ENCODE measurements at places on chromosomes 2 and 18.

DNA sequence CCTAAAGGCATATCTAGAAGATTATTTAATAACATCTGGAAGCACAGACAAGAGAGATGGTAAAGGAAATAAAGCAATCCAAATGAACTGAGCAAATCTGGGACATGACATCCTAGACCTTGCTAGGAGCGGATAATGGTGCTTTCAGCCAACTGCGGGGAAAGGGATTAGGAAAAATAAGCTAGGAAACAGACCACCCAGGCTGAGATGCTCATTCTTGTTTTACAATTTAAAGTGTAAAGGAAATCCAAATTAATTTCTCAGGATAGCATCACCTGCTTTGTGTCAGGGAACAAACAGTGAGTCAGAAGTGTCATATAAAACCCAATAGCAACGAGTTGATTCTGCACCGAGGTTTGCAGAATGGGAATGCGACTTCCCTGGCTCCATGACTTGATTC, 112.5 kb upstream of the CXCR4 start:
- no peak overlapping the region for H3K4me3 ChIP-seq
- H3K27me3 ChIP-seq = no peaks in the 10 kb centered on the region
- peak overlapping the region; percentile 64 for H3K27ac ChIP-seq
- peaks cover 50% of the 10 kb centered on the region for H3K4me1 ChIP-seq
- no peak for DNase-seq

GRCh38 chr2:64612575-64613195, 41.0 kb downstream of the SERTAD2 start:
- no peak overlapping the region for H3K27ac ChIP-seq
- no peak for DNase-seq
- H3K27me3 ChIP-seq = no peaks in the 10 kb centered on the region
- H3K4me3 ChIP-seq = no peak overlapping the region
- peaks cover 13% of the 10 kb centered on the region for H3K4me1 ChIP-seq

DNA sequence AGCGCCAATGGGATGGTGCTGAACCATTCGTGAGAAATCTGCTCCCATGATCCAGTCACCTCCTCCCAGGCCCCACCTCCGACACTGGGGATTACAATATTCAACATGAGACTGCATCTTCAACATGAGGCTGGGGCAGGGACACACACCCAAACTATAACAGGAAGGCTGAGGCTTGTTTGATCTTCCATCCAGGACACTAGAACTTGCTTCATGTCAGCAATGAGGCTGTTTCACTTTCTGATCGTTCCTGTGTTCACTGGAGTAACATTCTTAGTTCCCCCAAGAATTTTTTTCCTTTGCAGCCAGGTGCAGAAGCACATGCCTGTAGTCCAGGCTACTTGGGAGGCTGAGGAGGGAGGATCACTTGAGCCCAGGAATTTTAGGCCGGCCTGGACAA, 30.8 kb upstream of the SOX11 start:
- peaks cover 2% of the 10 kb centered on the region for H3K27me3 ChIP-seq
- no peak overlapping the region for H3K27ac ChIP-seq
- peaks cover 7% of the 10 kb centered on the region for H3K4me1 ChIP-seq

DNA sequence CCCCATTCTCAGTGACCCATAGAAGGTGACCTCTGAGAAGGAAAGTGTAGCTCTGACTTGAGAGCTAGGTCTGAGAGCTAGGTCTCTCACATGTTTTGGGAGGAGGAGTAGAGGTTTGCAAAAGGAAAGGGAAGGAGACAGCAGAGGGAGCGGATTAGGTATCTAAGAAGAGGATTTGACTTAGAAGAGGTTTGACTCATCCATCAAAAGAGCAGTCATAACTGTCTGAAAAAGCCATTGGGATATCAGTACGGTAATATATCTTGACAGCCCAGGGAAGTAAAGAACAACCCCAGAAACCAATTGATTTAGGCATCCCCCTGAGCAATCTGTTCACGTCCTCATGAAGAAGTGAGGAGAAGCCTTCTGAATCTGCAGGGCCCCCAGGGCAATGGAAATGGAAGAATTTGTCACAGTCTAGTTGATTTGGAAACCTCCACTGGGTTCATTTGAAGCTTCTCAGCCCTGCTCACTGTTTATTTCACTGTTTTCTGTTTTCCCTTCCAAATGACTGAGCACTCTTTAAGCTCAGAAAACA, 19.3 kb downstream of the OXER1 start:
- H3K4me1 ChIP-seq = peaks cover 6% of the 10 kb centered on the region
- peaks cover 14% of the 10 kb centered on the region for H3K36me3 ChIP-seq
- H3K27ac ChIP-seq = no peak overlapping the region
- H3K4me3 ChIP-seq = no peak overlapping the region

DNA sequence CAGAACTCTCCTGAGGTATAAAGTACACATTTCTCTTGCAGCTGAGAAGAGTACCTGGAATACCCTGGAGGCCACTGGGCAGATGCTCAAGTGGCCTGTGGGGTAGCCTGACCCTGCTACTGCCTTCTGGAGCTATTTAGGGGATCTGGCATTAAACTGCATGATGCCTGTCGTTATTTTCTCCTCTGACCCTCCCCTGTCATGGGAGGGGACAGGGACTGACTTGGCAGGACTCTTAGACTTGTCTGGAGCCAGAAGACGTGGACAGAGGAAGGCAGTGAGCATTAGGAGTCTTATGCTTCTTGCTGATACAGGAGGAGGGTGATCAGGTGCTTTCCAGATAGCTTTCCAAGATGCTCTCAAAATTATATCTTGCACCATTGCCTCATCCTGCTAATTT, 24.8 kb downstream of the CNRIP1 start:
- H3K36me3 ChIP-seq = no peaks in the 10 kb centered on the region
- H3K27ac ChIP-seq = no peak overlapping the region

DNA sequence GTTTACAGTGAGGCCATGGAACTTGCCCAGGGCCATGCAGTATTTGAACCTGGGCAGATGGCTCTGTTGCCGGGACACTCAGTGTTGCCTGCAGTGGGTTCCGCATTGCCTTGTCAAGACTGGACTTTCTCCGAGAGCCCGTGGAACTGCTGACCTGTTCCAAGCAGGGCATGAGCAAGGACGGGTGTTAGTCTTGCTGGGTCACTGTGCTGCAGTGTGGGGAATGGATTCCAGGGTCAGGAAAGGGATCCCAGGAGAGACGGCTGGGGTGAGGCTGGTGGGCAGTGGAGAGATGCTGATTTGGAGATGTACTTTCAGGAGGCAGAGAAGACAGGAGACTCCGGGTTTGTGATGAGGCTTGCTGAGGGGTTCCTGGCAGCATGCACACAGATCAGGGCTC, 348.7 kb upstream of the HS6ST1 start:
- peaks cover 4% of the 10 kb centered on the region for H3K4me1 ChIP-seq
- H3K27me3 ChIP-seq = peaks cover 24% of the 10 kb centered on the region
- H3K4me3 ChIP-seq = no peak overlapping the region
- peak; percentile 6 for DNase-seq
- H3K36me3 ChIP-seq = no peaks in the 10 kb centered on the region

DNA sequence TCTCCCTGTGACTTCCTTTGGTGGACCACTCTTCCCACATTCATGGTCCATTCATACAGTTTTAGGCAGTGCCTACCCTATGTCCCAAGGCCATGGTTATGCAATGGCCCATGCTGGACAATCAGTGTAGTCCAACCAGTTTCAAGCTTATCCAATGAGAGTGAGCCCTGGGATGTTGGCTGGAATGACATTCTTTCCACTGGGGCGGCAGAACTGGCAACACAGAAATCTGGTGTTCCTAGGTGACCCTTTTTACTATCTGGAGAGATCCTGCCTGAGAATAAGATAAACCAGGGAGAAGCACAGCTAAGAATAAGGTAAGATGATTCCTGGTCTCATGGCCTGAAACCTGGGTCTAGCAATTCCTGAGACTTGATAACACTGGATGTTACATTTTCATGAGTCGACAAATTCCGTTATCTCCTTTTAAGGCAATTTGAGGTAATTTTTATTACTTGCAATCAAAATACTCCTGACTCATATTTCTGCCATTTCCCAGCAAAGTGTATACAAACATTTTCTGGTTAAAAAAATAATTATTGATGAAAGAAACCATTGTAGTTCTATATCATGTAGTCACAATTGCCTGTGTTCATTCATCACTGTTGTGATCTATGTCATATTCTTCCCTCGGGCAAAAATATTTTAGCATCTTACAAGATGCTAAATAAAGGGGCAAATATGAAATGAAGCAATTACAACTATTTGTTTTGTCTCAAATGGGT, 271.5 kb upstream of the LYPD1 start:
- DNase-seq = no peak
- no peaks in the 10 kb centered on the region for H3K36me3 ChIP-seq
- H3K27me3 ChIP-seq = no peaks in the 10 kb centered on the region

DNA sequence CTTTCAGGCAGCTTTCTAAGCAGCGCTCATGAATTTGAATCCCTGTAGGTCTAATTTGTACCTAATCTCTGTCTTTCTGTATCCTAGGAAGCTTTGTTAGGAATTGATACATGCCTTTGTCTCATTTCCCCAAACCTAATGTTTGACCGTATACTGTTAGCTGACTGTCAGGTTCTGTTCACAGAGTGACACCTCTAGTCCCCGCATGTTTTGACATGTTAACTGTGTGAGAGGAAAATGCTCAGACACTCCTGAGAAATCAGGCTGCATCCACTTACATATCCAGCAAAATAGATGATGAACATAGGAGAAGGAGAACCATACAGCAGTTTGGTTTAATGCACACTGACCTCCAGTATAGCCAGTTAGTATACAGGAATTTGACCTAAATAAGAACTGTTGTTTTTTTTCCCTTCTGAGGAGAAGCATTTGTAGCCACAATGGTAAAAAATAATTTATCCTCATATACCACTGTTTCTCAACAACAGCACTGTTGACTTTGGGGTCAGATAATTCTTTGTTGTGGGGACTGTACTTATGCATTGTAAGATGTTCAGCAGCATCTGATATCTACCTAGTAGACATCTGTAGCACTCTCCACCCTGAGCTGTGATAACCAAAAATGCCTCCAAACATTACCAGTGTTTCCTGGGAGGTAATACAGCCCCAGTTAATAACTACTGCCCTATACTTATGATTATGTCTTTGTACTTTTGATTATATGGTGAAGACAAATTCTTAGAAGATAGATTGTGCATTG, 130.9 kb downstream of the NCOA1 start:
- H3K4me1 ChIP-seq = peaks cover 22% of the 10 kb centered on the region
- no peak for DNase-seq
- H3K4me3 ChIP-seq = no peak overlapping the region
- no peaks in the 10 kb centered on the region for H3K27me3 ChIP-seq

GRCh38 chr2:8491296-8492027, 190.4 kb upstream of the ID2 start:
- no peak overlapping the region for H3K4me3 ChIP-seq
- H3K36me3 ChIP-seq = peaks cover 2% of the 10 kb centered on the region
- H3K27me3 ChIP-seq = peaks cover 32% of the 10 kb centered on the region
- peaks cover 15% of the 10 kb centered on the region for H3K4me1 ChIP-seq

DNA sequence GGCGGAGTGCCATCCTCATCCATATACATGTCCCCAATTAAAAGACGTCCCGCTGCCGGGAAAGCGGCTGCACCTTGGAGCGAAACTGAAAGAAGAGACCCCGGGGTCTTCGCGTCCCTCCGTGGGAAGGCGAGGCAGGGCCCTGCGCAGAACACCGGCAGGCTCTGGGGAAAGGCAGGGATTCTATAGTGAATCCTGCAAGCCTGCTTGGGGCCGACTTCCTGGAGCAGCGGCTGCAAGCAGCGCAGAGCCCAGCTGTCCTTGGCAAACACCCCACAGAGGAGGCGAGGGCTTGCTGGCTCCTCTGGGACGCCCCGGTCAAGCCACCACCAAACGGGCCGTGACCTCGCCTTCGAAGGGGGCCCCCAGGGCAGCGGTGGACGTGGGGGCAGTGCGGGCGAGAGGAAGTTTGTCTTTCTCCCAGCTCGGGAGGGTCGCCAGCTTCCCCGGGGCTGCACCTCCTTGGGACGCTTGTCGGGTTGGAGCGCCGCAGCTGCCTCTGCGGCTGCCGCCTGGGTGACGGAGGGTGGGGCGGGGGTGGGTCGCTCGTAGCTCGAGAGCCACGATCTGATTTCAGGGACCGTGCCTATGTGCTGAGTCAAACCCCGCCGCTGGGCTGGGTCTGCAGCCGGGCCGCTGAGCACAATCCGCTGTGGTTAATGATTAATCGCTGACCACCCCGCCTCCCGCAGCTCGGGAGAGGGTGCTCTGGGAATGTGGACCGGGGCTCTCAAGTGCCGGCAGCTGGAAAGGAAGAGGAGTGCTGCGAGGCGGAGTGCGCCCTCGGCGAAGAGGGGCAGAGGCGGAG, 486 bp upstream of the GPR39 start:
- no peak for DNase-seq
- H3K4me1 ChIP-seq = no peaks in the 10 kb centered on the region
- peaks cover 14% of the 10 kb centered on the region for H3K27me3 ChIP-seq
- H3K27ac ChIP-seq = no peak overlapping the region

All from memory B cell (primary cell).